ENCODE measurements at places on chromosomes 1 and 21. TPM values are rescaled to one million over a fixed set of nuclear protein-coding genes. Genes with fewer than 3 reads are reported as not detected.

The TMEM269 gene
- total RNA-seq, result not detected

DNA sequence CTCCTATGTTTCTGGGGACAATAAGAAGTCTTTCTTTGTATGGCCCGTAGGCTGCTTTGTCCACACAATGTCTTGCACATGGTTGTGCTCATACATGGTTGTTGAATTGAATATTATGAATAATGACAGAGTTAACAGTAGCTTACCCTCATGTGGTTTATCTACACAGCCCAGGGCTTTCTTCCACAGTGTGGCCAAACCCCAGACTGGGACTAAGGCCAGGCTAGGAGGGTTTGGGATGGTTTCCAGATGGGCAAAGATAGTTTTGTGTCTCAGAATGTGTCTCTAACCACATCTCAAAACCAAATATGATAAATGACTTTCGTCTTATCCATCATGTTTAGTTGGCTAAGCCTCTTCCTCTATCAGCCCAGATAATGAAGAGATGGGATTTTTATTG is 65.2 kb downstream of the CACNA1E start:
- DNase-seq, result no peak

- DNase-seq, result no peak
Observed at GRCh38 chr1:208238710-208239472, 5.3 kb downstream of the PLXNA2 start.

DNA sequence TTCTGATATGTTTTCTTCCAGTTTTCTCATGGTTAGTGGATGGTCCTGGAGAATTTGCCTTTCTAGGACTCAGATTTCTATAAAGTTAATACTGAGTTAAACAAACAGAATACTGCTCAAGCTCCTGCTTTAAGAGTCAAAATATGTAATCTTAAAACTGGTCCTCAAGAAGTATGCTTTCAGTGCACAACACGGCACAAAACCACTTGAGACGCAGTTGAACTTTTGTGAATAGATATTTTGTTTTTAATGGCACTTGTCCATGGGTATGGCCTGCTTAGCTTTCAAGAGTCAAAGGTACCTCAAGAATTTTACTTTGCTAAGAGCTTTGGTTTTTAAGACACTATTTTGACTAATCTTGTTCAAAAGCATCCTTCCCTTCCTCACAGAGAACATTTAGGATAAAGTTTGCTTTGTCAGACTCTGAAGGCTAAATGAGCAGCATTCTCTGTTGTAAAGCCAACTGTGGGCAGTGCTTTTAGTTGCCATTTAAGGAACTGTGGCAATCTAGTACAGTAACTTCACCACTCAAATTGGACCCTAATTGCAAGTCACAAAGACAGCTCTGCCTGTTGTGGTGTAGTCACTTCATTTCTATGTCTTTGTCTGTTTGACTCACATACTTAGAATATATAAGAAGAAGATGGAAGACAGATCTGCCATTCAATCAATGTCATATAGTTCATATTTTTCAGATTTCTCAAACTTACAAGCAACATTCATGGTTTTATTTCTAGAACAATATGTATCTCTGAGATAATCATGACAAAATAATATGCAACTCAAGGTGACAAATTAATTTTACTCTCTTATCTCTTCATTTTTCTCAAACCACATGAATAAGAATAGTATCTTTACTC is 28.8 kb downstream of the SAMD13 start:
- no peak for DNase-seq

DNA sequence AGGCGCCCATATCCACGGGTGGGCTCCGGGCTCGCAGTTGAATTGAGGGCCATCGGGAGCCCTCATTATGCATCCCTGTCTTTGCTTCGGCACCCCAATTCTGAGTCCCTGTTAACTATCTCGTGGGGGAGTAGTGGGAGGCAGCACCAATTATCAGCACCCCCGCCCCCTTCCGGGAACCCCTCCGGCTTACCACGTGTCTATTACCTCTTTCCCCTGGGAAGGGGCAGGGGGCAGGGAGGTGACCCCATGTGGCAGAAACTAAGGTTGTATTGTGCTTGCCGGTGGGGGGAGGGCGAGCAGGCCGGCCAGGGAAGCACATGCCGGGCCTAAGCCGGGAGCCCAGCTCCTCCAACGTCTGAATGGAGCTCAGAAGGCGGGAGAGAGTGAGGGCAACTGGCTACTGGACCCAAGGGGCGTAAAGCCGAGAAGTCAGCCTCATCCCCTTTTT is 1.0 kb downstream of the LIN28A start:
- peak; percentile 50 for DNase-seq

The SLAMF9 gene
- total RNA-seq, result 0.38 TPM

- DNase-seq, result no peak
Observed at GRCh38 chr1:200861937-200862647, 10.7 kb upstream of the GPR25 start.

DNA sequence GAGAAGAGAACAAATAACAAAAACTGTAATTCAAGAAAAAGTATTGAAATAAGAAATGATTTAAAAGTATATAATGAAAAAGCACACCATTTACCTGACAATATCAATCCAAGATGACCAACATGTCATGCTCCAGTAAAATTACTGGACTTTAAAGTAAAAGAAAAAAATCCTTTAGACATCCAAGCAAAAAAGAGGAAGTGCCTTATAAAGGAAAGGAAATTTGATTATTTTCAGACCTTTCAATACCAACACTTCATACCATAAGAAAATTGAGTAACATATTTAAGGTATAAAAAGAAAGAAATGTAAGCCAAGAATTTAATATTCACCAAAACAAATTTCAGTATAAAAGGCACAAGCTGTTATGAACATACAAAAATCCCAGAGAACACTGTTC is 46.2 kb upstream of the SSX2IP start:
- DNase-seq, result no peak

DNA sequence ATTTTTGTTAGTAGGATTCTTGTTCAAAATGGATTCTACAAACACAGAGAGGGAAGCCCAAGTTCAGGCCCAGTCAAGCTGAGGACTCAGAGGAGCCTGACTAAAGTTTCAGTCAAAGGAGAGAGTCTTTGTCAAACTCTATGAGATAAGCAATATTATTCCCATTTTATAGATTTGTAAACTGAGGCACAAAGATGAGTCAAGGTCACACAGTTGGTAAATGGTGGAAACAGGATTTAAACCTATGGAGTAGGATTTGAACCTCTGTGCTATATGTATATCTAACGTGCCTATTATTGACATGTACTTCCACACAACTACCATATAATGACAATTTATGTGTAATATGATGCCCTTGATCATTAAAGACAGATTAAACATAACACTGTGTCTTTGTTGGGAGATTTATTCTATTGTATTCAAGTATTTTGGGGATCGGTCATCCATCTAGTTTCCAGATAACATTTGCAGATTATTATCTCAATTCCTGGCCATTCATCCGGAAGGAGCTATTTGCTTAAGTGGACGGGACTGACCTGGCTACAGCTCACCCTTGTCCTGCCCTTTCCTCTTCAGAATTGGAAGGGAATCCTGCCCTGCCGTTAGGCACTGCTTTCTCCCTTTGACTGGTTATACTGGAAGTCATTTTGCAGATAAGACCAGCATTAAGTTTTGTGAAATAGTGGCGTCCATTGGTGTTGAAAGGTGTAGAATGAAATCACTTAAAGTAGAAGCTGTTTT is 86.1 kb upstream of the LMO4 start:
- DNase-seq, result no peak

All from posterior vena cava (tissue), 2 donors.